CD4-positive, alpha-beta T cell (primary cell): ENCODE measurements at places on chromosomes 7 and 10. TPM values are rescaled to one million over a fixed set of nuclear protein-coding genes. Genes with fewer than 3 reads are reported as not detected.

The CH25H gene
- 0.49 TPM for total RNA-seq

The GDF2 gene
- total RNA-seq = not detected

The FGFBP3 gene
- total RNA-seq = 1.5 TPM

GRCh38 chr10:2874963-2875362, 192.4 kb upstream of the PFKP start:
- H3K36me3 ChIP-seq = no peaks in the 10 kb centered on the region
- no peaks in the 10 kb centered on the region for H3K4me1 ChIP-seq
- H3K4me3 ChIP-seq = no peak overlapping the region
- no peak for DNase-seq
- no peak overlapping the region for H3K27ac ChIP-seq
- no peaks in the 10 kb centered on the region for H3K27me3 ChIP-seq

GRCh38 chr10:14325325-14325955, 5.3 kb downstream of the FRMD4A start:
- H3K4me3 ChIP-seq = no peak overlapping the region
- H3K27ac ChIP-seq = no peak overlapping the region

GRCh38 chr7:2710286-2710655, 22.3 kb downstream of the AMZ1 start:
- no peaks in the 10 kb centered on the region for H3K27me3 ChIP-seq
- H3K4me1 ChIP-seq = peaks cover 54% of the 10 kb centered on the region
- peak; percentile 77 for DNase-seq
- H3K4me3 ChIP-seq = peak overlapping the region; percentile 48
- no peaks in the 10 kb centered on the region for H3K36me3 ChIP-seq

DNA sequence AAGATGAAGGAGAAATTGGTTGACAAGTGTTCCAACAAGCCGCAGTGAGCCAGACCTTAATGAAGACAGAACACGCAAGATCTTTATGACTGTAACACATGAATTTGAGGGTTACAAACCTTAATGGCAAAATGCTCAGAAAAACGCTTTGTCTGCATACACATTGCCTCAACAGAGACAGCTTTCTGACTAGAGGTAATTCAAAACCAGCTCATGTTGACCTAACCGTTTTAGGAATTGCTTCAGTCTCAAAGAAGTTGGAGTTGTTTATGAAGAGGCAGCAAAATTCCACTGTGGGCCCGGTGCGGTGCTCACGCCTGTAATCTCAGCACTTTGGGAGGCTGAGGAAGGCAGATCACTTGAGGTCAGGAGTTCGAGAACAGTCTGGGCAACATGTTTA, 2.2 kb upstream of the GTF2I start:
- no peaks in the 10 kb centered on the region for H3K36me3 ChIP-seq
- H3K4me3 ChIP-seq = no peak overlapping the region
- H3K4me1 ChIP-seq = peaks cover 37% of the 10 kb centered on the region
- H3K27me3 ChIP-seq = no peaks in the 10 kb centered on the region
- H3K27ac ChIP-seq = no peak overlapping the region

GRCh38 chr10:36393801-36394200, 731.6 kb upstream of the ANKRD30A start:
- no peak overlapping the region for H3K4me3 ChIP-seq
- DNase-seq = no peak
- no peak overlapping the region for H3K27ac ChIP-seq
- H3K4me1 ChIP-seq = no peaks in the 10 kb centered on the region
- H3K36me3 ChIP-seq = no peaks in the 10 kb centered on the region

- peak overlapping the region; percentile 93 for H3K4me3 ChIP-seq
- H3K4me1 ChIP-seq = peaks cover 23% of the 10 kb centered on the region
- H3K27ac ChIP-seq = peak overlapping the region; percentile 76
- peak; percentile 60 for DNase-seq
These were observed 1.5 kb downstream of the CDK13 start for GRCh38 chr7:39951226-39952194.

DNA sequence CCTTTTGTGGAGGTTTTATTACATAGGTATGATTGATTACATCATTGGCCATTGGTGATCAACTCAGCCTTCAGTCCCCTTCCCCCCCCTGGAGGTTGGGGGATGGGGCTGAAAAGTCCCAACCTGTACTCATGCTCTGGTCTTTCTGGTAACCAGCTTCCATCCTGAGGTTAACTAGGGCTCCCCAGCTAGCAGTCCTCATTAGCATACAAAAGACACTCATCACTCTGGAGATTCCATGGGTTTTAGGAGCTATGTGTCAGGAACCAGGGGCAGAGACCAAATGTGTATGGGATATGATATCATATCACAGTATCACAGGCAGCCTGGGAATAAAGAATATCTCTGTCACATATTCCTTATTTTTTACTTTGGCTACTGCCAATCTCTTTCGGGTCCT, 13.6 kb downstream of the CCSER2 start:
- DNase-seq = no peak
- no peak overlapping the region for H3K27ac ChIP-seq
- H3K27me3 ChIP-seq = no peaks in the 10 kb centered on the region
- H3K4me1 ChIP-seq = peaks cover 33% of the 10 kb centered on the region

DNA sequence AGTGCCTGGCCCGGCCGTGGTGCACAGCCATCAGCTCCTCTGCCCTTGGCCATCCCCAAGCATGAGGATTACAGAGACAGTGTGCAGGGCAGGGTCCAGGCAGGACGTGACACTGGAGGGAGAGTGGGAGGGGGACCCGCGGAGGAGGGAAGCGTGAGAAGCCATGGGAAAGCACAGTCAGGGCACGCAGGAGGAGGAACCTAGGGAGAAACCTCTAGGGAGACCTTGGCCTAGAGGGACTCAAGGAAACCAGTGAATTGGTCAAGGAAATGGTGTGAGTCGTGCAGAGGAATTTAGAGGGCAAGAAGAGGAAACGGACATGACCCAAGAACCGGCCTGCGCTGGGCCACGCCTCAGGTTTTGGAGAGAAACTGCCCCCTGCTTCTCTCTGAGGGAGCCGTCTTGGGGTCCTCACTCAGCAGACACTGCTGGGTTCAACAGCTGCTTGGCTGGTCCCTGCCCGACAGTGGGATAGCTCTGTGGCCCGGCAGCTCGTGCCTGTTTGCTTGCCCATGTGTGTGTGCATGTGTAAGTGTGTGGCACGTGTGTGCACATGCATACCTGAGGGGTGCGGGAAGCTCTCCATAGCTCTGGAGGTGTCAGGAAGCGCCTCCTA, 3.2 kb downstream of the OPN4 start:
- H3K27ac ChIP-seq = no peak overlapping the region
- H3K4me1 ChIP-seq = no peaks in the 10 kb centered on the region
- H3K36me3 ChIP-seq = no peaks in the 10 kb centered on the region
- DNase-seq = no peak
- H3K27me3 ChIP-seq = no peaks in the 10 kb centered on the region
- no peak overlapping the region for H3K4me3 ChIP-seq

- H3K4me3 ChIP-seq = peak overlapping the region; percentile 59
- no peak for DNase-seq
- H3K36me3 ChIP-seq = peaks cover 15% of the 10 kb centered on the region
- H3K27me3 ChIP-seq = no peaks in the 10 kb centered on the region
- peaks cover 21% of the 10 kb centered on the region for H3K4me1 ChIP-seq
These were observed 652 bp downstream of the PCGF5 start for GRCh38 chr10:91220954-91221675.

DNA sequence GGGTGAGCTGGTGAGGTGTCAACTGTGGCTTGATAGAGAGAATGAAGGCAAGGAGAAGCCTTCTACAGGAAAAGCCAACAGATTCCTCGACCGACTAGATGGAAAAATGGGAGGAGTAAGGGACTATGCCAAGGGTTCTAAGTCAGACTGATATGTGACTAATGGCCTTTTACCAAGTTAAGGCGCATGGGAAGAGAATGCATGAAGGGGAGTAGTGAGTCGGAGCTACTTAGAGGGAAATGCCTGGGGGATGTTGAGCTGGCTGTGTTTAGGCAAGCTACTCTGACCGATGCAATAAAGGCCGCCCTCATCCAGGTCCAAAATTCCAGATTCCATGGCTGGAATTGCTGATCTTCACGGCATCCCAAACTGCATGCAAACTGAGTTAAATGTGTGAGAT, 48.2 kb downstream of the APBB1IP start:
- peaks cover 67% of the 10 kb centered on the region for H3K4me1 ChIP-seq
- peak overlapping the region; percentile 82 for H3K27ac ChIP-seq
- peaks cover 11% of the 10 kb centered on the region for H3K36me3 ChIP-seq
- no peaks in the 10 kb centered on the region for H3K27me3 ChIP-seq
- no peak for DNase-seq

GRCh38 chr7:164882-165660, 27.3 kb upstream of the FAM20C start:
- peaks cover 4% of the 10 kb centered on the region for H3K27me3 ChIP-seq
- H3K4me3 ChIP-seq = no peak overlapping the region

- no peaks in the 10 kb centered on the region for H3K4me1 ChIP-seq
- peaks cover 8% of the 10 kb centered on the region for H3K27me3 ChIP-seq
- H3K4me3 ChIP-seq = no peak overlapping the region
- no peak for DNase-seq
- H3K36me3 ChIP-seq = no peaks in the 10 kb centered on the region
- H3K27ac ChIP-seq = no peak overlapping the region
These were observed 16.4 kb upstream of the PDZD8 start for GRCh38 chr10:117391436-117392205.

DNA sequence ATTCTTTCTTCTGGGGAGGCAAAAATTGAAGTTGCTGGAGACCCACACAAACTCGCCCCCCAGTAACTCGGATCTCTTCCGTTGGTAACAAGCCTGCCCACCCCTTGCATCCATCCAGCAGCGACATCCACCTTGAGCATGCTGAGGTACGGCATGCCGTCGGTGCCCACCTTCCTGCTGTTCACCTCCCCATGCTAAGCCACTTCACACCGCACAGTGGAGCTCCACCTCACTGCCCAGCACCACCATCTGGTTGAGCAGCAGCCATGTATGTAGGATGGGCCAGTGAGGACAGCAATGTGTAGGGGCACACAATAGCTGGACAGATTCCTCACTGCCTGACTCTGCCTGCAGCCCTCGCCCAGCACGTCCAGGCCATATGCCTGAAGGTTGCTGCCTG, 138.1 kb upstream of the ZNF92 start:
- no peak overlapping the region for H3K4me3 ChIP-seq
- peaks cover 25% of the 10 kb centered on the region for H3K4me1 ChIP-seq
- H3K36me3 ChIP-seq = no peaks in the 10 kb centered on the region
- H3K27me3 ChIP-seq = peaks cover 4% of the 10 kb centered on the region
- no peak for DNase-seq
- no peak overlapping the region for H3K27ac ChIP-seq
